Naive thymus-derived CD8-positive, alpha-beta T cell (primary cell): ENCODE measurements at places on chromosomes 7 and 10.

- peaks cover 8% of the 10 kb centered on the region for H3K4me1 ChIP-seq
- H3K27me3 ChIP-seq: no peaks in the 10 kb centered on the region
- H3K36me3 ChIP-seq: no peaks in the 10 kb centered on the region
- DNase-seq: no peak
- H3K27ac ChIP-seq: no peak overlapping the region
These were observed 28.0 kb upstream of the RSU1 start for GRCh38 chr10:16845248-16845647.

GRCh38 chr10:106540645-106541044, 623.9 kb downstream of the SORCS1 start:
- no peak overlapping the region for H3K27ac ChIP-seq
- H3K4me3 ChIP-seq: no peak overlapping the region
- DNase-seq: no peak
- H3K27me3 ChIP-seq: no peaks in the 10 kb centered on the region
- no peaks in the 10 kb centered on the region for H3K4me1 ChIP-seq

- no peak overlapping the region for H3K4me3 ChIP-seq
- H3K27ac ChIP-seq: no peak overlapping the region
These were observed 82.5 kb downstream of the ZNF365 start for GRCh38 chr10:62456611-62457101.

- H3K4me1 ChIP-seq: peaks cover 86% of the 10 kb centered on the region
- peak overlapping the region; percentile 96 for H3K4me3 ChIP-seq
- H3K36me3 ChIP-seq: peaks cover 61% of the 10 kb centered on the region
These were observed 11.9 kb downstream of the HNRNPF start for GRCh38 chr10:43396928-43397624.

- no peak overlapping the region for H3K27ac ChIP-seq
- H3K4me1 ChIP-seq: peaks cover 2% of the 10 kb centered on the region
- H3K27me3 ChIP-seq: peaks cover 11% of the 10 kb centered on the region
- H3K36me3 ChIP-seq: no peaks in the 10 kb centered on the region
- DNase-seq: no peak
These were observed 59.1 kb upstream of the COL1A2 start for GRCh38 chr7:94335586-94335985.

GRCh38 chr7:136549756-136550155, 318.7 kb upstream of the CHRM2 start:
- H3K27me3 ChIP-seq: no peaks in the 10 kb centered on the region
- no peak for DNase-seq
- H3K36me3 ChIP-seq: no peaks in the 10 kb centered on the region
- H3K4me3 ChIP-seq: no peak overlapping the region

- no peak for DNase-seq
- H3K4me3 ChIP-seq: no peak overlapping the region
- H3K27me3 ChIP-seq: peaks cover 3% of the 10 kb centered on the region
- no peak overlapping the region for H3K27ac ChIP-seq
- H3K36me3 ChIP-seq: no peaks in the 10 kb centered on the region
These were observed 45.7 kb downstream of the FAM171A1 start for GRCh38 chr10:15325243-15325943.

DNA sequence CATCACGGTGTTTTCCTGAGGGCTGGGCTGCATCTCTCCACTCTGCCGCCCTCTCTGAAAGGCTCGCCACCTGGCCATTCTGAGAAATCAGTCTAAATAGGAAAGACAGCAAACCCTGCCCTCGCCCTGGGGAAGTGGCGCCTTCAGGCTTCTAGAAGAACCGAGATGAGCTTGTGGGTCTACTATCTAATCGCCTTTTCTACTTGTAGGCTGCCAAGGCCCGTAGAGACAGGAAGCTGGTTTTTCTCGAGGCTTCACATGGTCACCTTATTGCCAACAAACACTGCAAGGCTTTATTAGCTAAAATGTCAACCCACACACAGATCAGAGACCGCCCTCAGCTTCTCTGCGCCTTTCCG, 21.4 kb downstream of the LAT2 start:
- H3K27me3 ChIP-seq: no peaks in the 10 kb centered on the region
- H3K27ac ChIP-seq: no peak overlapping the region
- no peaks in the 10 kb centered on the region for H3K36me3 ChIP-seq

DNA sequence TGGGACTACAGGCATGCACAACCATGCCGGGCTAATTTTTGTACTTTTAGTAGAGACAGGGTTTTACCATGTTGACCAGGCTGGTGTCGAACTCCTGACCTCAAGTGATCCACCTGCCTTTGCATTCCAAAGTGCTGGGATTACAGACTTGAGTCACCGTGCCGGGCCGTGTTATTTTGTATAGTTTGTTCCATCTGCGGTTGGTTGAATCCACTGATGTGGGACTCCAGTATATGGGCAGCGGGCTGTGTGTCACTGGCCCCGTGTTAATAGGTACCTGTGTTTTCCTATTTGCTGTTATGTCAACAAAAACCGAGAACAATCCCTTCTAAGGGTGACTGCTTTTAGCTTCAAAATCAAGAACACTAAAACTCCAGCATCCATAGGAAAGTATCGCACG, 297.6 kb upstream of the PITRM1 start:
- H3K36me3 ChIP-seq: no peaks in the 10 kb centered on the region
- no peak overlapping the region for H3K27ac ChIP-seq
- H3K27me3 ChIP-seq: peaks cover 22% of the 10 kb centered on the region
- H3K4me3 ChIP-seq: no peak overlapping the region
- peaks cover 15% of the 10 kb centered on the region for H3K4me1 ChIP-seq

- H3K4me1 ChIP-seq: no peaks in the 10 kb centered on the region
- H3K27ac ChIP-seq: no peak overlapping the region
- DNase-seq: no peak
- H3K4me3 ChIP-seq: no peak overlapping the region
- H3K27me3 ChIP-seq: peaks cover 2% of the 10 kb centered on the region
These were observed 32.6 kb downstream of the VSTM4 start for GRCh38 chr10:49082766-49083165.
